ENCODE measurements at places on chromosomes 5 and 9. TPM values are rescaled to one million over a fixed set of nuclear protein-coding genes. Genes with fewer than 3 reads are reported as not detected.
A peak's percentile ranks its signal among the peaks of the same experiment; 100 is the strongest.

DNA sequence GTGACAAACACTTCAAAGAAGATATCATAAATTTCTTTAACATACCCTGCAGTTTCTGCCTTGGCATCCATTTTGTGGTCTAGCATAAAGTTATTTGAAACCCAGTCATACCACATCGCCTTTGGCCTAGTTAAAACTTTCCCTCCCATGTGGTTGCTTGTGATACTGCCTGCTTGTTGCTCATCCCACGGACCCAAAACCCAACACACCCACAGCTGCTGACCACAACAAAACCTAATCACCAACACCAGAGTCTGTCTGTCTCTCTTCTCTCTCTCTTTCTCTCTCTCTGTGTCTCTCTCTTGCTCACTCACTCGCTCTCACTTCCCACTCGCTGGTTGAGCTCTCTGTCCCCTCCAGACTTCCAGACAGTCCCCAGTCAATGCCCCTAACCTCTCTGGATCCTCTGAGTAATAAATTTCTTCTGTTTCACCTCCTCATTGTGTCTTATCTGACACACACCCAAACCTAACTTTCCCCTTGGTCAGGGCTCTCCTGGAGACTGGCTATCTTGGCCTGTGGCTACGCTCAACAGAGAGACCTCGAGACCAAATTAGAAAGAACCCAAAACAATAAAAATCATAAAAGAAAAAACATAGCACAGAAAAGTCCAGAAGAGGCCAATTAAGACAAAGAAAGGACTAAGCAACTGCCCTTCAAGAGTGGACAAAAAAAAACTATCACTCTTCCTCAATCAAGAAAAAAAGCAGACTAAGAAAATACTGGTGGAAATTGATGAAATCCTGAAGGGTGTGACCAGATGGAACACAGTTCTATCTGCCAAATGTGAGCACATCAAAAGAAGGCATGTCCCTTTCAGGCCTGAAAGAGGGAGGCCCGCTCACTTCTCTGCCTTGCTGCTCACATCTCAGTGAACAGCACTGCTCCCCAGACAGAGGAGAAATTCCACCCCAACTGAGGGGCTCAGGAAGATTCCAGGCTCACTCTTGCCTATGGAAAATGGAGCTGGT lies 41.5 kb downstream of the TTLL11 start:
- DNase-seq: peak; percentile 25

DNA sequence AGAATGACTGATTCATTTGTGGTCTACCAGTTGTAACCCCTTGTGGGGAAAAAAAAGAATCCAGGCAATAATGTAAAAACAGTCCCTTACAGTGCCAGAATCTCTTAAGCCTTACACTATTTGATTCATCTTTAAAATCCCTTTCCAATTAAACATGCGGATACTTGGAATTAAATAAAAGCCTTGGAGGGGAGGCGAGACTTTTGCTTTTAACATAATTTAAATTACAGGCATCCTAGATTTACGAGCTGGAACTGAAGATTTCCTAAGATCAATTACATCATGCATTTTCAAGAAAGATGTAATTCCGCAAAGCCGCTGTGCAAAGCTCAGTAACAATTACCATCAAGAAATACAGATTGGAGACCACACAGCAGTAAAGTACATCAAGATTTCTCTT lies 370.2 kb downstream of the MTRR start:
- DNase-seq: no peak

DNA sequence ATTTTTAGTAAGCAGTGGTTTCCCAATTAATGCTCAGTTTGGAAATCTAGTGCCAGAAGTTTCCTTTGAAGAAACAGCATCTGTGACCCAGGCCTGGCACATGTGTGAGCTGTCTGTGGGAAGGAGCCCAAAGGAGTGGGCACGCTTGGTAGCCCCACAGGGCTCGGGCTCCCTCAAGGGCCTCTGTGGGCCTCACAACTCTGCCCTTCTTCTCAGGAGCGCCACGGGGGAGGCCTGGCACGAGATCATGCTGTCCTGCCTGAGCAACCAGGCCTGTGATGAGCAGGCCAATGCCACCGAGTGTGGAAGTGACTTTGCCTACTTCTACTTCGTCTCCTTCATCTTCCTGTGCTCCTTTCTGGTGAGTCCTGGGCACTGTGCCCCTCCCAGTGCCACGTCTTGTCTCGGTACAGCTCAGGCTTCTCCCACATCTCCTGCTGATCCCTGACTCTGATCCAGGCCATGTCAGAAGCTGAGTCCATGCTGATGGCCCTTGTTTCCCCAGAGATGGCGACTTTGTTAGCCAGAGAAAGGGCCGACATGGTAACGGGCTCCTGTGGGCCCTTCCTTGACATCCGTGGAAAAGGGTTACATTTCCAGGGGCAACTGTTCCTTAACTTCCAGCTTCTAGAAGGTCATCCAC lies 200.4 kb downstream of the CACNA1B start:
- no peak for DNase-seq

DNA sequence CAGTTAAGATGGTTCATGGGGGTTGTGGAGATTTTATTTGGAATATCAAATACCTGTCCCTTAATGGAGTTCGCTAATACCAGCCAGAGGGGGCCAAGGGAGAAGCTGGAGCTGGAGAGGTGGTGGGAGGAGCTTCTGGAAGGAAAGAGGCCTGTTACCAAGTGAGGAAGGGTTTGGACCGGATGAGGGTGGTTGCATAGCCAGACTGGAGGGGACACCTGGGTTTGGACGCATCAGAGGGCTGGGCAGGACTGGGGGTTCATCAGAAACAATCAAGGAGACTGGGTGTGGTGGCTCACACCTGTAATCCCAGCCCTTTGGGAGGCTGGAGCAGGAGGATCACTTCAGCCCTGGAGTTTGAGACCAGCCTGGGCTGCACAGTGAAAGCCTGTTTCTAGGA lies 111.8 kb upstream of the IER5L start:
- no peak for DNase-seq

The MOB3B gene
- 0.43 TPM for total RNA-seq
